Liver (tissue), 10 donors: ENCODE measurements at places on chromosomes 6 and 20.

DNA sequence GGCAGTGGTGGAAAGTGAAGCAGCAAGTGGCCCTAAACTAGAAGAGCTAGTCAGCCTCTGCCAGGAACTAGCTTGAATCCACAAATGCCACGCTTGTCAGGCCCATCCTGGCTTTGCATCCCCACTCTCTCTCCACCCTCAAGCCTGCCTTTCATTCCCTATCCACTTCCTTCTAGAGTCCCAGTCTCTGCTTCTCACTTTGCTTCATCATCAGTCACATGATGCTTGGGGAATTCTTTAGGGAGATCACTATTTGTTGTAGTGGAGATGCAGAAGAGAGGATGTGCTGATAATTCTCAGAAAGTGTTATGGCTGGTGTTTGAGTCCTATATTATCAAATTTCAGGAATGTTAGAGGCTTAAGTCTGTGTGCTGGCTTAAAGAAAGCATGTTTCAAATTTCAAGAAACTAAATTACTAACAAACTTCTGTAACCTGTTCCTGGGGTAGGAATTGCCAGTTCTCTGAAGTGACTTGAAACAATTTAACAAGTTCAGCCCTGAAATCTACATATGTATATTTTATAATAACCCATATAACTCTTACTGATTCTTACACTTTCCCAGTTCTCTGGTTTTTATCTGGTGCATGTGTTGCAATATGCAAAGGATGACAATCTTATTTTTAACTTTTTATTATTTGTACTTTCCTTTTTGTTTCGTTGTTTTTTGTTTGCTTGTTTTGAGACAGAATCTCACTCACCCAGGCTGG lies 7.5 kb downstream of the TRIM39 start:
- no peak for DNase-seq

DNA sequence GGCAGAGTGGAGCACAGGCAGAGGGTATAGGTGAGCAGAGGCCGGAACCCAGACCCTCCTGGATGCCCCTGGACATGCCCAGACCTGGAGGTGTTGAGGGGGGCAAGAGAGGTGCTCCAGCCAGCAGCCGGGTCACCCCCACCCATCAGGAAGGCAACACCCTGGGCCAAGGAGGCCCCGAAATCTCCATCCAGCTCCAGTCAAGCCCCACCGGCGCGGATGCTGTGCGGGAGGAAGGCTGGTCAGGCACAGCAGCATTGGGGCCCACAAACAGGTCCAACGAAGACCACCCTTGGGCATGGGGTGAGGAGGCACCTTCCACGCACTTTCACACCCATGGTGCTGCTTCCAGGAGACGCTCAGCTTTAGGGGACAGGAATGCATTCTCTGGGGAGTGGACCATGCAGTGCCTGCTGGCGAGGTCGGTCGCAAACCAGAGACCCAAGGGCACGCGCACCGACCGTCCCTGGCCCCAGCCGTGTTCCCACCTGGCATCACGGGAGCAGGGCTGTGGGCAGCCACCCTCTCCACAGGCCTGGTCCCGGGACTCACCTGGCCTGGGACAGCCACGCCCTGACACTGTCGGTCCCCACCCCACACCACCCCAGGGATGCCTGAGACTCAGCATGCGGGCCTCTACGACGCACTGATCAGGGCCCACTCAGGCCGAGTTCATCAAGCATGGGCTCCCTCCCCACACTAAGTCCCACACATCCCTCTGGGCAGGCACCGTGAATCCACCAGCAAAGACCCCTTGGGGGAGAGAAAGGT lies 43.6 kb upstream of the ZBP1 start:
- no peak for DNase-seq

GRCh38 chr6:135030056-135030473 lies 24.6 kb downstream of the HBS1L start:
- DNase-seq, result no peak

DNA sequence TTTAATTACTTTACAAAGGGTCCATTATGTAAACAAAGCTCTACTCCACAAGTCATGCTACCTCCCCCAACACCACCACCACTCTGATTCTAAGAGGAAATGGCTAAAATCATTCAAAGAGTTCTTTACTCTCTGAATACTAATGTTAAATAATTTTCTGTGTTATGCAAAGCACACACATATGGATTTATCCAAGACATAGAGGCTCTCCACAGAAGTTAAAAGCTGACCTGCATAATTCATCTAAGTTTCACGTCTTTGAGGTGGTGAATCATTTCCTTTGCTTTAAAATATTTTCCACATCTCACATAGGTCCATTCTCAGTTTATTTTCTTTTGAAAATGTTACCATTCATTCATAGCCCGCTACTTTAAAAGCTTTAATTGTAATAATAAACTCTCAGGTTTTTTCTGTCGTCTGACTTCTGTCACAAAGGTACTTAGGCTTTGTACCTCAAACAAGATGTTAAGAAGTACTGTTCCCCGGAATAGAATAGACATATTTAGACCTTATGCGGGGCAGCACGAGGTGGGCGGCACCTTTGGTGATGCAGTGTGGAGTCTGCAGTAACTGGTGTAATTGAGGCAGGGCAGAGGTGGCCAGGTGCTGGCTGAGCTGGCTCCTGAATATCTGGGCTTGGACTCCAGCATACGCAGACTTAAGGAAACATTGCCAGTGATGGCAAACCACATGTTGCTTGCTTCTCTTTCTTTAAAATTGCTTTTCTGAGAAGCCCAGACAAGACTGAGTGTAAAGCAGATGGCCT lies 55.8 kb downstream of the KIF6 start:
- DNase-seq, result no peak

GRCh38 chr6:11043961-11044711 lies at the start of gene ELOVL2:
TSS of gene ELOVL2 (minus strand) at chr6:11044305. CDS start at chr6:11044230, 75 bp downstream.
- DNase-seq, result peak; percentile 72

DNA sequence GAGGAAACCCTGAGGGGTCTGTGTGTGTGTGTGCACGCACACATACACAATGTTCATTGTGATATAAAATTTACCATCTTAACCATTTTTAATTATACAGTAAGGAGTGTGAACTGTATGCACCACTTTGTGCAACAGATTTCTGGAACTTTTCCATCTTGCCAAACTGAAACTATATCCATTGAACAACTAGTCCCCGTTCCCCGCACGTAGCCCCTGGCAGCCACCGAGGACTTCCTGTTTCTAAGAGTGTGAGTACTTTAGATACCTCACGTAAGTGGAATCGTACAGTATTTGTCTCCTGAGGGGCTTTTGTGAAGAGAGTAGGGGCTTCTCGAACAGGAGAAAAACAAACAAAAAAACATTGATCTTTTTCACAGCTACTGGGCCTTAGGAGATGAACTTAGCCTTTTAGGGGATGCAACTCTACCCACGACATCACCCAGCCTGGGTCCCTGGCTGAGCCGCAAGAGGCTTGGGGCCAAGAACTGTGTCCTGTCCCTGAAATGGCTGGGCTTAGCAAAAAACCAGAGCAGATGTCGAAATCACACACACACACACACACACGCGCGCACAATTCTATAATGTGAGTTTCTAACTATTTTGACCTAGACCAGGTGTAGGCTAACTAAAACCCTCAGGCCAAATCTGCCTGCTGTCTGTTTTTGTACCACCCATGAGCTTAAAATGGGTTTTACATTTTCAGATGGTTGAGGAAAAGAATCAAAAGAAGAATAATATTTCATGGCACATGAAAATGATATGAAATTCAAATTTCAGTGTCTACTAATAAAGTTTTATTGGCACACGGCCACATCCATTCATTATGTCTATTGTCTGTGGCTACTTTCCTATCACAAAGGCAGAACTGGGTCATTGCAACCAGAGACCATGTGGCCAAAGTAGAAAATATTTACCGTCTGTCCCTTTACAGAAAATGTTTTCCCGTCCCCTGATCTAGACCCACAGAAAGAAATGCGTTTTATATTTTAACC lies 144.2 kb downstream of the EYA2 start:
- DNase-seq, result no peak

- DNase-seq, result no peak
These were observed 29.4 kb downstream of the TIAM2 start for GRCh38 chr6:155024391-155025027.

DNA sequence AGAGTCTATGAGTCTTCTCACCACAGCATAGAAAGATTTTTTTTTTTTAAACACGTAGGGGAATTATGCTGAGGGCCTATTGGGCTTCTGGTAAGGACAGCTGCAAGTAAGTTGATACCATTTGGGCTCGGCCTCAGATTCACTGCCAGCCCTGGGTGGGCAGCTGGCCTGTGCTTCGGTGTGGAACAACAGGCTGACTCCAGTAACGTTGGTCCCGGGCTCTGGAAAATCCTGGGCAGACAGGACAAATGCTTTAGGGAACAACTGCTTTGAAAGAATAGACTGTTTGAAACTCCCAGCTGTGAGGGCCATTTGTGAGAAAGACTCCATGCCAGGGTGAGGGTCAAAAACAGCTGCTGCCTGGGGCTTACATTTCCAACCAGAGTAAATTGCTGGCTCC lies 366.5 kb downstream of the QKI start:
- DNase-seq, result no peak

GRCh38 chr6:73340048-73340447 lies 14.0 kb downstream of the DPPA5 start:
- no peak for DNase-seq

GRCh38 chr6:154579485-154579884 lies 69.0 kb upstream of the CNKSR3 start:
- DNase-seq, result no peak

DNA sequence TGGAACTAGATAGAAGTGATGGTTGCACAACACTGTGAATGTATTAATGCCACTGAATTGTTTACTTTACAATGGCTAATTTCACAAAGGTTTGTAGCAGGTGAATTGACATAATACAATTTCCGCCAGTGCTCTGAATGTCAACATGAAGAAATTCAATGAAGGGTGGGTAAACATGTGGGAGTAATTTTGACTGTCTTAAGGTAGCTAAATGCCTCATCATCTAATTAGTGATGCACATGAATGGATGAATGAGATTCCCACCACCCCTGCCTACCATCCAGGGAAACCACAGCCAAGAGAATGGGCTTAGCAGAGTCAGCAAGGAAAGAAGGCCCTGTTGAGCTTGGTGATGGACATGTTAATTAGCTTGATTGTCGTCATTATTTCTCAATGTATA lies 275.3 kb downstream of the ALDH8A1 start:
- no peak for DNase-seq

- no peak for DNase-seq
These were observed 7.9 kb downstream of the SDC4 start for GRCh38 chr20:45340236-45340847.

DNA sequence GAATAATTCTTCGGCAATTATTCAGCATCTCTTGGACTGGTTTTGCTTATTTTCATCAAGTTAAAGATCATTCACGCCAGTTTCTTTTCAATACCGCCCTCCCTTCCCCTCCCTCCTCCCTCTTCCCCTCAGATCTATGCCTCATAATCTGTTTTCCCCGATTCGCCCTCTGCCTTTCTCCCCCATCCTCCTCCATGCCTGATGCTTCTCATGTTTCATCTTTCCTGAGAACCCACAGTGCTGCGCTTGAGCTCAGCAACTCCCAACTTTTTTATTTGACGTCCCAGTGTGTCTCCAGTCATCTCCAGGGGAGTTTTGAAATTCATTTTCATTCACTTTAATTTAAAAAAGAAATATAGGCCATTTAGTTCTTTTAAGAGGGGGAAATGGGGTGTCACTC lies 142.7 kb downstream of the PTPRT start:
- no peak for DNase-seq

- no peak for DNase-seq
These were observed 790 bp downstream of the TOX2 start for GRCh38 chr20:43915211-43916072.

DNA sequence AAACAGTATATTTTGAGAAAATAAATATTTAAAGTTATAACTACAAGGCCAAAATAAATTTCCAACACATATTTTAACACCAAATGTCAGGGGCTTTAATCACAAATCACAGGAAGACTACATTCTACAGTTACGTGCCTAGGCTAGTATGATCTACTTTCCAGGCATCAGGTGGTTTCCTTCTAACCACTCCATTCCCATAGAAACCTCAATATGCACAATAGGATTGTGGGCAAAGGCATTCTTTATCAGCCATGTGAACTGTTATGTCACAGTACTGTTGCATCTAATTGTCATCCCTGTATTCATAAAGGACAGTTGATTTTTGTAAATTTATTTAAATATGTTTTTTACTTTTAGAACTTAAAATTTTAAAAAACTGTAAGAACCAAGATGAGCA lies 32.4 kb downstream of the ATG5 start:
- no peak for DNase-seq

GRCh38 chr6:13526357-13526726 lies 38.9 kb upstream of the GFOD1 start:
- DNase-seq, result no peak

- no peak for DNase-seq
These were observed 50.5 kb upstream of the DST start for GRCh38 chr6:56693246-56693607.

- DNase-seq, result no peak
These were observed 4.6 kb downstream of the NELFCD start for GRCh38 chr20:58985656-58986055.

DNA sequence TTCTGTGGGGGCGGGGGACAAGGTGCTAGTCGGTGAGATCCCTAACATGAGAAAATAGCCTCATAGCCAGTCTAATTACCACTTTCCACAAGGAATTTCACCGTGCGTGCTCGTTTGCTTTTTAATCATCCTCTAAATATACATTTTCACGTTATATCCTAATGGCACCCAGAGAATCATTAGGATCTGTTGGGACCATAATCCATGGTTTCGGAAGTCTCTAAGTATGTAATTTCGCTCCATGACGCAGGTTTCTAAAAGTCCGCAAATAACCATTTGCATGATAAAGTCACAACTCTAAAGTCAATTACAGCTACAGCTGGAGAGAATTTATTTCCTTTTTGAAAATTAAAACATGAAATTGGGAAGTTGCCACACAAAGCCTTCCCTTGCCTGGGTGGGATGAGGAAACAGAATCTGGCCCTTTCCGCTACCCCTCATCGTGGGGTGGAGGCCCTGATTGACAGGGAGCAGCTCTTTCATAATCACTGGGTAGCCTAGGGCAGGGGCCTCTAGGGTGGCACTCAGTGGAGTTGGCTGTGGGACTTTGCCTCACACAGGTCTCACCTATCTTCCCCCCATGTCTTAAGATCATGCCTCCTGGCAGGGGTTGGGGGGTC lies 81.9 kb downstream of the LRFN2 start:
- DNase-seq, result no peak

GRCh38 chr6:158506601-158507000 lies 53.3 kb upstream of the TMEM181 start:
- DNase-seq, result no peak

DNA sequence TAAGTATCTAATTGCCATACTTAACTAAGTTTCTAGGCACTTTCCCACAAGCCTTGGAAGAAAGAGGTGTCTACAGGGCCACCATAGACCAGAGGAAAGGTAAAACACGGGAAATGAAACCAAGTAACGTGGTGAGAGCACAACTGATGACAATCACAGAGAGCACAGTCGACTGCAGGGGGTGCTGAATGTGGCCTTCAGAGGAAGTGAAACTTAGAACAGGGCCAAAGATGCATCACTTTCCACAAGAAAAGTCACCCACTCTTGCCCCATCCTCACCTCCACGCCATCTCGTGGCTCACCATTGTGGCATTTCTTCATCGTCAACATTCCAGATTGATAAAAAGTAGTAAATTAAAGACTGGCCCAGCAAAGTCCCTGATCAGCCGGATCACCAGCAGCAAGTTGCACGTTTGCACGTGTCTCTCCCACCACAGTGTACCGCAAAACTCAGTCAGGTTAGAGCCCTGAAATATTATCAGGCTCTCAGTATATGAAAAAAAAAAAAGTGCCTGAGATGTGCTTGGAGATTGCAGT lies 31.4 kb downstream of the HIVEP2 start:
- DNase-seq, result no peak
